ENCODE measurements at places on chromosomes 6 and 20.

- peak; percentile 85 for DNase-seq
Measured at GRCh38 chr20:38764567-38765318, 16.5 kb downstream of the ACTR5 start.

DNA sequence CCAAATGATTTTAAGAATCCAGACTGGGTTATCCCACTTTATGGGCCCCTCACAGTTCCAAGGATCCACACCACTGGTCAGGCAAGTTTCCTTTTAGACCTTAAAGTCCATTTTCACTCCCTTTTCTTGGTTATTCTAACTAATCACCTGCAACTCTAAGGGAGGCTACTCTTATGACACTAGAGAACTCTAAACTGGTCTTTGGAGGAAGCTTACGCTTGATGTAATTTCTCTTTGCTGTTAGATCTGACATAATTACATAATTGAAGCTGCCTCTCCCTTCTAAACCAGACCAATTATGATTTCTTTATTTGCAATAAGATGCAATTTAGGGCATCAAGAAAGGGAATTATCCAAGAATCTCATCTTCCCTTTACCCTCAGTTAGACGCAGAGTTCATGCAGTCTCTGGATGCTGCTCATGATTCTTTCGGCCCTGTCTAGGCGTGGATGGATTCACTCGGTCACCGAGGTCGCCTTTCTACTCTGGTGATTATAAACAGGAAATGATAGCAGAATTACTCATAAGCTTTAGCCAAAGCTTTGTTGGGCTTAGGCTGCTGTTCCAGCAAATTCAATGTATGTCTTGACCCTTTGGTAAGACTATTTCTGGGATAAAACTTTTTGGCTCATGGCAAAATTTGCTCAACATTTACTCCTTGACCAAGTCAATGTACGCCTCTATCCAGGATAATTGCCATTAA, 166.4 kb upstream of the PRND start:
- DNase-seq, result peak; percentile 53

- no peak for DNase-seq
Measured at GRCh38 chr6:151704383-151704782, 103.1 kb upstream of the ESR1 start.

DNA sequence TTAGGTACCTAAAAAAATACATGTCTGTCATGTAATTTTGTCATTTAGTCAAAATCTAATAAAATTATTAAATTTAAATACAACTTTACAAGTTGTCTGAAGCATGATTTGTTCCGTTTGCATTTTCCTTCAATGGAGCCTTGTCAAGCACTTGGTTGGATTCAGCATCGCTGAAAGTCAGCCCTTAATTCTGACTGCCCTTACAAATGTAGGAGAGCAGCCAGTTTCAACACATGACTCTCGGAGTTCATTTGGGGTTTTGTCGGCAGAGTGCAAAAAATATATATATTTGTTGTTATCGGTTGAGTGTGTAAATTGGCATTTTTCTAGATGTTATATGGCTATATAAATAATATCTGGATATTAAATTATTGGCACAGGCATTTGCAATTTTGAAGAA, 180.6 kb downstream of the RPS12 start:
- no peak for DNase-seq

DNA sequence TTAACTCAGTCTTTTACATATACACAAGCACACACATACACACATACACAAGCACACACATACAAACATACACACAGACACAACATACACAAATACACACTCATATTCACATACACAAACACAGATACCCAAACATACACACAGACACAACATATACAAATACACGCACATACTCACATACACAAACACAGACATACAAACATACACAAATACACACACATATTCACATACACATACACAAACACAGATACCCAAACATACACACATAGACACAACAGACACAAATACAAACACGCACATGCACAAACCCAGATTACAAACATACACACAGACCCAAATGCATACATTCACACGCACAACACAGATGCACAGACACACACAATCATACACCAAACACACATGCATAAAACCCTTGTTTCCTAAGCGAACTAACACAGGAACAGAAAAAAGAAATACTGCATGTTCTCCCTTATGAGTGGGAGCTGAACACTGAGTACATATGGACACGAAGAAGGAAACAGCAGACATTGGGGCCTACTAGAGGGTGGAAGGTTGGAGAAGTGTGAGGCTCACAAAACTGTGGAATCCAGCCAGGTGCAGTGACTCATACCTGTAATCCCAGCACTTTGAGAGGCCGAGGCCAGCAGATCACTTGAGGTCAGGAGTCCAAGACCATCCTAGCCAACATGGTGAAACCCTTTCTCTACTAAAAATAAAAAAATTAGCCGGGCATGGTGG, 34.2 kb downstream of the PIM1 start:
- peak; percentile 79 for DNase-seq

DNA sequence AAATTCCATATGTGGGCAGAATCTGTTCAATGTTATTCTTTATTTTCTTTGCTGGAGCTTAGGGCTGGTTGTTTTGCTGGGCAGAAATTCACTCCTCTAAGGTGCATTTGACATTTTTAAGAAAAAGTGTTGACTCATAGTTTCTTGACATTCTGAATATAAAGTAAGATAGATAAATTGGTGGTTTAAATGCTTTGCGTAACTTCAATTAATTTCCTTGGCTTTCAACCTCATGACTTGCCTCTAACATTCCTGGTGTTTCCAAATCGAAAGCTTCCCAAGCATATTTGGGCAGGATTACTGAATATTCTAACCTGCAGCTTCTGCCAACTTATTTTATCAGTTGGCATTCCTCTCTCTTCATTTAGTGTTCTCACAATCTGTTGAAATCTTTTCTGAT, 718.7 kb upstream of the ADGRB3 start:
- peak; percentile 98 for DNase-seq

GRCh38 chr6:27383011-27383410, 5.5 kb upstream of the ZNF391 start:
- DNase-seq, result no peak

GRCh38 chr6:156256161-156256560, 521.0 kb upstream of the ARID1B start:
- DNase-seq, result no peak

- DNase-seq, result no peak
Measured at GRCh38 chr6:104688283-104688969, 171.3 kb downstream of the HACE1 start.

DNA sequence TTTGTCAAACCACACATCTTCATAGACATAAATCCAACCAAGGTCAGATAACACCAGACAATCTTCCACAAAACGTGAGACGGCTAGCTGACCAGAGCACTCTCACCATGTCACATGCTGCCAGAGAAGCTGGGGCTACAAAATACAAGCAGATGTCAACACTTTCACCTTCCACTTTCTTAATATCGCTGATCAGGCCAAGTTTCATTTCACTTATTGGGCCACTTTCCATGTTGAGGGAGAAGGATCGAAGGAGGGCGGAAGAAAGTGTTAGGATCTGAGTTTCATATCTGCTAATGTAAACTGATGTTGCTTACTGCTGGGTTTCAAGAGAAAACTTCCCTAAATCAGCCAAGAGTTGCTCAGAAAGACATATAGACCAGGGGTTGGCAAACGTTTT, 177.0 kb upstream of the PRDM1 start:
- DNase-seq, result no peak

- DNase-seq, result peak; percentile 60
Measured at GRCh38 chr6:125228981-125229479, 72.7 kb downstream of the HDDC2 start.

- DNase-seq, result peak; percentile 59
Measured at GRCh38 chr20:11544029-11544678, 373.5 kb upstream of the BTBD3 start.

GRCh38 chr6:31397901-31398525, 5.4 kb upstream of the MICA start:
- no peak for DNase-seq

GRCh38 chr20:64192406-64192805, 28.2 kb downstream of the MYT1 start:
- no peak for DNase-seq

Measured in amniotic epithelial cell (primary cell).